Fibroblast of villous mesenchyme (primary cell): ENCODE measurements at places on chromosomes 13 and 19. TPM values are rescaled to one million over a fixed set of nuclear protein-coding genes. Genes with fewer than 3 reads are reported as not detected.

The KCNN1 gene
- total RNA-seq: under 0.01 TPM in 2 replicates

The RUBCNL gene
- total RNA-seq: 0.43 and 0.97 TPM in 2 replicates

The DNM2 gene
- 101 and 107 TPM in 2 replicates for total RNA-seq

The IZUMO2 gene
- not detected in 2 replicates for total RNA-seq

The GIPR gene
- total RNA-seq: 0.32 TPM in 1 of 2 replicates, not detected in the other

The OR10H1 gene
- total RNA-seq: not detected in 2 replicates
